NCI-H345 (cell line): ENCODE measurements at places on chromosomes 12 and 14.

- no peak for DNase-seq
These were observed 573.8 kb downstream of the SOX5 start for GRCh38 chr12:23375621-23376020.

- DNase-seq = no peak
These were observed 13.2 kb downstream of the EIF2S1 start for GRCh38 chr14:67373347-67373746.

DNA sequence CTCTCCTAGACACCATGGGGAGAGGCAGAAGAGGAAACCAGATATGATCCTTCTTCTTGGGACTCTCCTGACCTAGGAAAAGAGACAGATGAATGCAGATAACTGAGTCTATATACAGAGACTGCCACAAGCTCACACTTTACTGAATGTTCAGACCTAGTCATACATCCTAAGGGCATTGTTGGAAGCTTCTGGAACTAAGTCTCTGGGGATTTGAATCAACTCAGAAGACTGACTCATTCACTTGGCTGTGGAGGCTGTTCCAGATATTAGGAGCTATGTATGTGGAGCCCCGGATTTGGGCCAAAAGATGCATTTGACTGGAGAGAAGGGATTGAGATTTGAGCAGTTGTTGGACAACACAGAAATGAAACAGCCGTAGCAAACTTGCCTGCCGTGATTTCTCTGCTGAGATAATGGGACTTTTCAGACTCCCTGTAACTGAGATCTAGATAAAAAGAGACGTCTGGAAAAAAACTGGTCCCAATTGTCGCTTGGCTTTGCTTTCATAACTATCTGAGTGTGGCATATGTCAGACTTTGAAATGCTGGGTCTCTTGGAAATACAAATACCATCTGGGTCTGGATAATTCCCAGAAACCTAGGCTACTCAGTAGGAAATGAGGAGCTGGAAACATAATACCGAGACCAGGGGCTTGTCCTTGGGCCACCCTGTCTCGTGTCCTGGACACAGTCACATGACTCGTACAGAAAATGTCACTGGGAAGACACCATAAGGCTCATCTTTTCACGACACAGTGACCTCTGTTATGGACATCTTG is 396.8 kb downstream of the NUAK1 start:
- peak; percentile 6 for DNase-seq

DNA sequence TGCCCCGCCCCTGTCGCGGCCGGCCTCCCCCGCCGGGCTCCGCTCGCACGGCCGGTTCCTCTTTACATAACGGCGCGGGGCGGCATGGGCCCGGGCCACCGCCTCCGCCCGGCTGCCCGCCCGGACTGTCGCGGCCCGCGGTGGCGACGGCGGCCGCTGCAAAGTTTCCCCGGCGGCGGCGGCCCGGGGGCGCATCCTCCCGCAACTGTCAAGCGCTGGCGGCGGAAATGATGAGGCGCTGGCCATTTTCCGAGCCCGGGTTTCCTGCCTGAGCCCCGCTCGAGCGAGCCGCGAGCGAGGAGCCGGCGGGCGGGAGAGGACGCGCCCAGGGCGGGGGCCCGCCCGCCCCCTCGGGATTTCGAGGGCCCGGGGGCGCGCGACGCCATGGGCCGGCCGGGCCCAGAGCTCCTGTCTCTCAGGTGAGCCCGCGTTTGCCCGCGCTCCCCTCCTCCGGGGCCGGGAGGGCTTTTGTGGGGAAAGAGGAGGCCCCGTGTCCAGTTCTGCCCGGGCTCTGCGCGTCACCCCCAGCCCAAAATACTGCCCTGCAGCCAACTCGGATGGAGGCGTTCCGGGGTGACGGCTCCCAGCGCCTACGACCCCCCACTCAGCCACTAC is at the start of gene SH2B3:
Gene SH2B3, plus strand, starts transcription at position 65 of the 615 bp plus-strand sequence. CDS start 12,223 bp downstream, outside the sequence.
- DNase-seq = peak; percentile 64

DNA sequence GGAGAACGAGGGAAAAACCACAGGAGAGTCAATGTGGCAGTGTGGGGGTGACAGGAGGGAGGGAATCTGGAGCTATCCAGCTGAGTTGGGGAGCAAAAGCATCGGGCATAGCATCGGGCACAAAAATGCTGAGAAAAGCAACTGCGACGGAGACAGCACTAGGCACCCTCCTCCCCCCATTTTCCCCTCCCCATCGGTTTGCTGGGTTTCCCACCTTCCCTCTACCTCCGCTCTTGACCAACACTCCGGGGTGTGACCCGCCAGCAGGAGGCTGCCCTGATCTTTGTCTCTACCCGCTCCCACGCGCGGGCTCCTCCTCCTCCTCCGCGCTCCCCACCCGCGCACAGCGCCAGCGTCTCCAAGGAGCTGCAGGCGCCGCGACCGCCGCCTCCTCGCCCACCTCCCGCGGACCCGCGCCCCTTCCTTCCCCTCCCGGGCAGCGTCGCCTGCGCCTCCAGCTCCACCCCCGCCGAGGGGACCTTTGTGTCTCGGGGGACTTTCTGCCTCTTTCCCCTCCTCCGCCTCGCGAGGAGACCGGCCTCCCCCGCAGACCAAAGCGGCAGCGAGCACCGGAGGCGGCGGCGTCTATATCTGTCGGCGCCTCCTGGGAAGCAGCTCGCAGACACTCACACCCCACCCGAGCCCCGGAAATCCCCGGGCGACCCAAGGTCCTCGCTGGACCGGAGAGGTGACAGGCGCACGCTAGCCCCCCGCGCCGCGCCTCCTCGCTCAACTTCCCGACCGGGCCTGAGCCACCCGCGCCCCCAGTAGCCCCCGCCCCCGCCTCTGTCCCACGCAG is 920 bp downstream of the CDK17 start:
- DNase-seq = peak; percentile 42

GRCh38 chr12:26846416-26846815 is 13.4 kb upstream of the ITPR2 start:
- no peak for DNase-seq

- DNase-seq = no peak
These were observed 152.9 kb upstream of the RTL1 start for GRCh38 chr14:101056446-101056845.

DNA sequence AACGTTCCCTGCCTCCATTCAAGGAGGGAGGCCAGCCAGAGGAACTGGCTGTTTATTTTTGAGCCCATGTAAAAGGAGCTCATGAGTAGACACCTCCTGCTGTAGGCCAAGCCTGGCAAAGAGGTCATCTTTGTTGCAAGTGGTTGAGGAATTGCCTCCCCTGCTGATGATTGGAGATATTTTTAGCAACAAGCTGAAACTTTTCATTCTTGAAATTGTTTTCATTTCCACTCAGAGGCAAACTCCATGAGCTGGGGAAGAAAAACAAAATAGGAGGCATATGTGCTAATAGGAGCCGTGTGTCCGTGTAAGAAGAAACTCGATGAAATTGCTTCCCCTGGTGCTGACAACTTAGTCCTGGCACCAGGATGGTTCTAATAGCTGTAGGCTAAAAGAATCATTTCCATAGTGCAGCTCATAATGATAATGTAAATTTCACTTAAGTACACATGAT is 440.1 kb upstream of the FAR2 start:
- DNase-seq = no peak

DNA sequence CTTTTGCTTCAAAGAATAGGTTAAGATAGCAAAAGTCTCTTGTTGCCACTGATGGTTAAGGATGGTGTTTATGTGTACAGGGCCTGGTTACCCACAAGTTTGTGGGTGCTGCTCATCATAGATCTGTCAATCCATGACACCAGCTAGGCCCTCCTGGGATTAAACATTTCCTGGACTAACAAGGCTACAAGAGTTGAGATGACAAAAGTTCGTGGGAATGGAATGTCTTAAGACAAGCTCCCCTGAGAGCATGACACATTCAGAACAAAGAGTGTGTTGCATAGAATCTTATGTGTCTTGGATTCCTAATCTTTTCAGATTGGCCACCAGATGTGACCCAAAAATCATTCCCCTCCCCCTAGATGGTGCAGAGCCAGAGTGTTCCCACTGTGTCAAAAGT is 592.5 kb upstream of the USP15 start:
- DNase-seq = no peak

DNA sequence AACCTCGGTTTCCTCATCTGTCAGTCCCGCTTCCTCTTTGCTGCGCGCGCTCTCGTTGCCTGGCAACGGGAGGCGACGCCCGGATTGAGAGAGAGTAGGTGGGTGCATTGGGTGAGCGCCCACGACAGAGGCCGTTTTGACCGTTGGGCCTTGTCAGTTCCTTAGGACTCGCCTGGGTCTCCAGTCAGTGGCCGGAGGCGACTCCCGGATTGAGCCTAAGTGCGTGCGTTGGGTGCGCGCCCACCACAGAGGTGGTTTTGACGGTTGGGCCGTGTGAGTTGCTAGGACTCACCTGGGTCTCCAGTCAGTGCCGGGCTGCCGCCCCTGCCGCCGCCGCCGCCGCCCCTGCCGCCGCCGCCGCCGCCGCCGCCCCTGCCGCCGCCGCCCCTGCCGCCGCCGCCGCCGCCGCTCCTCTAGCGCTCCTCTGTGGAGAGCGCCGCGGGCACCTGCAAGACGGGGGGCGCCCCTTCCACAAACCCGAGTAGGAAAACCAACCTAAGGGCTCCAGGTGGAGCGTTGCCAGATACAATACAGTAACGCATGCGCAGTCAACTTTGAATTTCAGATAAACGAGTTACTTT is 37.2 kb downstream of the APOBEC1 start:
- no peak for DNase-seq

DNA sequence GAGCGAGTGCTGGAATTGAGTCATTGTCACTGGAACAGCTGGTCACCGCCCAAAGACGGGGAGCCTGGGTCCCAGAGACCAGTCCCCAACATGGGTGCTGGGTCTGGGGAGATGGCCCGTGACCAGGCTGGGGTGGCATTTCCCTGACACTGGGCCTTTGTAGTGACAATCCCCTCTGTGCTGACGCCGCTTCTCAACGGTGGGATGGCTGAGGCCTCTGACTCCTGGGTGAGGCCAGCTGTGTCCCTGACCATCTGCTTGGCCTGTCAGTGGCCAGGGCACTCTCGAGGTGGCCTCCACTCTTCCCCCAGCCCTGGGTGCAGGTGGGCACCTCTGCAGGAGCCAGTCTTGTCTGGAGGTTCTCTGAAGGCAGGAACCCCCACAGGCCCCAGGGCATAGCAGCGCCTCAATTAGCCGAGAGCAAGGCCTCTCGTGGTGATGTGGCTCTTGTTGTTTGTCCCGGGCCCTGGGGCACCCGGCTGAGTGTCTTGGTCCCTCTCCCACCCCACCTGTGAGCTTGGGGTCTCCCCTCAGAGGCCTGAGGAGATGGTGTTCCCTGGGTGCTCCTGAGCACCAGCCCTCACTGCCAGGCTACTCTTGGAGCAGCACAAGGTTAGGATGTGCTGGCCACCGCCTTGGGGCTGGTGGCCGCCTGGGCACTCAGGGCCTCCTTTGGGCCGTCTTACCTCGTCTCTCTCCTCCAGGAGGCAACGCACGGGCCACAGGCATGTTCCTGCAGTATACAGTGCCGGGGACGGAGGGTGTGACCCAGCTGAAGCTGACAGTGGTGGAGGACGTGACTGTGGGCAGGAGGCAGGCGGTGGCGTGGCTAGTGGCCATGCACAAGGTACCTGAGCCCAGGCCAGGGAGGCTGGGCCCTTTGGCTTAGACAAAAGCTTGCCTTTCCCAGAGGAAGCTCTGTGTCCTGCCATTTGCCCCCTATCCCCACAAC is 16.6 kb downstream of the ZFYVE21 start:
- no peak for DNase-seq

GRCh38 chr12:1796515-1797010 is 23.8 kb upstream of the LRTM2 start:
- no peak for DNase-seq

DNA sequence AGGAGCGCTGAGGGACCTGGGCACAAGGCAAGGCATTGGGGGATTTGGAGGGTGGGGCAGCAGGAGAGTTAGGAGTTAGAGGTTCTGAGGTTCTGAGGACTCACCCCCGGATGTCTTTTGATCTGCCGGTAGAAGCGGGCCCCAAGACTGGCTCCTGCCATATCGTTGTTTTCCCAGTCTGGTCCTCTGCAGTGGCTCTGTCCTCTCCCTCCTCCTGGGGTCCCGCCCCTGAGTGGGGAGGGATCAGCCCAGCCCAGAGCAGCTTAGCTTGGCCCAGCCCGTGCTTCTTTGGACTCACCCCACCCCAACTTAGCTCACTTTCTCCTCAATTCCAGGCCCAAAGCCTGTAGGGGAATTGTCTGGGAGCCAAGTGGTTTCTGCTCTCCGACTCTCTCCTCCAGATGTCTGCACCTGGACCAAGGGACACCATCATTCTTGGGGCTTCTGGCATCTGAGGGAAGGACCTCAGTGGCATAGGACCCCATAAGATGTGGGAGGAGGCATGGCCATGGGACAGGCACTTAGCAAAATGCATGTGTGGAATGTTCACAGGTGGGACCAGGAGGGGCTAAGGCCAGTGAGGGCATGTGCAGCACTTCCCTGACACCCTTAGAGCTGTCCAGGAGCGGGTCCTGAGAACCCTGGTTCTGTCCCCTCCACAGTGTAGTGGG is 7.5 kb downstream of the SHMT2 start:
- no peak for DNase-seq

GRCh38 chr12:68984796-68985573 is 52.0 kb upstream of the CPM start:
- DNase-seq = no peak

GRCh38 chr12:13000616-13000924 is 505 bp upstream of the HEBP1 start:
- DNase-seq = no peak

- DNase-seq = no peak
These were observed 161.1 kb upstream of the EGLN3 start for GRCh38 chr14:34111953-34112352.
